ENCODE measurements at places on chromosomes 2 and 18.
A peak's percentile ranks its signal among the peaks of the same experiment; 100 is the strongest.

DNA sequence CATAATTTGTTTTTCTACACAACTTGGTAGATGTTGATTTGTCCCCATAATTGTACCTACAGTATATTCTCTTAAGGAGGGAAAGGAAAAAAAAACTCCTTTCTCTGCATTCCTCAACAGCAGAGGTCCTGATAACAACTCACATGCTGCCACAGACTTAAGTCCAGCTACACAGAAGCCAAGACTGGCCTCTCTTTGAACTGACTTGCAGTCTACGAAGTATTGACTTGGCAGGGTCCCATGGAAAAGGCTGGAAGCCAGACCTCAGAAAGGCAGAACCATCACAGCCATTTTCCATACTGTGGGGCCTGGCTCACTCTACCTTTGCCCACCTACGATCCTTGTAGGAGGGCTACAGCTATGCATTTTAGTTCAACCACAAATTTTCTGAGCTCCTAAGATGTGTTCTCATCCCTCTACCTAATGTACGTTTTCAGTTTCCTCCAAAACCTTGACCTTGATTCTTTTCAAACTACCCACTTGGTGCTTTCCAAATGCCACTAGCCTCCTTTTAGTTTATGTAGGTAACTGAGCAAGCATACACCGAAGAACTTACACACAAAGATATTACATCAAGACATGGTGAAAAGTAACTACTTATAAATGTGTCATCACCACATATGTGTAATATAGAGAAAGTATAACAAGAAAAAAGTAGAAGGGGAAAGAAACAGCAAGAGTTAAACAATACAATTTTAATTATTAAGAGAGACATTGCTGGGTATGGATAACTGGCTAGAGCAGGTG, 12.2 kb downstream of the LONRF2 start:
- no peak for DNase-seq

- no peak for DNase-seq
These were observed 7.3 kb downstream of the CLHC1 start for GRCh38 chr2:55224761-55225261.

- DNase-seq = no peak
These were observed 174.4 kb downstream of the SEPTIN10 start for GRCh38 chr2:109439390-109439786.

GRCh38 chr2:160349306-160349705, 144.3 kb downstream of the RBMS1 start:
- DNase-seq = no peak

DNA sequence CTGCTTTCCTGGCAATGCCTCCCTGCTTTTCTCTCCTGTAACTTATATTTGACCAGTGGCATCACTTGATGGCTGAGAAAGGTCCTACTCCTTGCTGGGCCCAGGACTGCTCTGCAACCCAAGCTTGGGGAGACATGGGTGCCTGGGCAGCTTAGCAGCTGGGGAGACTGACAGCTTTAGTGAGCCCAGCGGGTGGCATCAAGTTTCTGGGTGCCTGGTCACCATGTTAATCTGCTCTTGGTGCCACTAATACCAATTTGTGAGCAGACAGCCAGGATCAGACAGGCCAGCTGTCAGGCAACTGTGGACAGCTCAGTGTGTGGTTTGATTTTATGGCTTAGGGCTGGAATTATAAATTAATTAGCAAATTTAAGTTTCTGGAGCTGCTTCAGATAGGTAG, 144.8 kb upstream of the GLI2 start:
- no peak for DNase-seq

DNA sequence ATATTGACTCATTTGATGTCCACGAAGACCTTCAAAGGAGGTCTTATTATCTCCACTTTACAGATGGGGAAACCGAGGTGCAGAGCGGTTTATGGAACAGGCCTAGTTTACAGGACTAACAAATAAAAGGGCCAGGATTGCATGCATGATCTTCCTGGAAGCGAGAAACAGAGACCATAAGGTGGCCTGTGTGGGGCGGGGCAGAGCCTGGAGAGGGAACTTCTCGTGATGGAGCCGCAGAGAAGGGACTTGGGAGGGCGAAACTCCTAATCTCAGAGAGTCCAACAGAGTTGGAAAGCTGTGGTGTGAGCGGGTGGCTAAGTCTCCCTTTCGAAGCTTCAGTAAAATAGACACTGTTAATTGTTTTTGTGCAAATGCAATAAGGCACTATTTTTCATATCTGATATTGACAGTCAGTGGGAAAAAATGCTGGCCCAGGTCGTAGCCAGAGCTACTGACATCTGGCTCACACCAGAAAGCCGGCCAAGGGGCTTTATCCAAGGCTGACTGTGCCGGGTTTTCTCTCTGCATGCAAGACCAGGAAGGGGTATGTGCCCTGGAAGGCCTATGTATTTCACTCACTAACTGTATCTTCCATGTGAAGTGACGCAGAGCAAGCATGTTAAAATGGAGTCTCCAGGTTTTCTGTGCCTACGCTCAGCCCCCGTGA, 4.5 kb downstream of the INPP5D start:
- DNase-seq = no peak

DNA sequence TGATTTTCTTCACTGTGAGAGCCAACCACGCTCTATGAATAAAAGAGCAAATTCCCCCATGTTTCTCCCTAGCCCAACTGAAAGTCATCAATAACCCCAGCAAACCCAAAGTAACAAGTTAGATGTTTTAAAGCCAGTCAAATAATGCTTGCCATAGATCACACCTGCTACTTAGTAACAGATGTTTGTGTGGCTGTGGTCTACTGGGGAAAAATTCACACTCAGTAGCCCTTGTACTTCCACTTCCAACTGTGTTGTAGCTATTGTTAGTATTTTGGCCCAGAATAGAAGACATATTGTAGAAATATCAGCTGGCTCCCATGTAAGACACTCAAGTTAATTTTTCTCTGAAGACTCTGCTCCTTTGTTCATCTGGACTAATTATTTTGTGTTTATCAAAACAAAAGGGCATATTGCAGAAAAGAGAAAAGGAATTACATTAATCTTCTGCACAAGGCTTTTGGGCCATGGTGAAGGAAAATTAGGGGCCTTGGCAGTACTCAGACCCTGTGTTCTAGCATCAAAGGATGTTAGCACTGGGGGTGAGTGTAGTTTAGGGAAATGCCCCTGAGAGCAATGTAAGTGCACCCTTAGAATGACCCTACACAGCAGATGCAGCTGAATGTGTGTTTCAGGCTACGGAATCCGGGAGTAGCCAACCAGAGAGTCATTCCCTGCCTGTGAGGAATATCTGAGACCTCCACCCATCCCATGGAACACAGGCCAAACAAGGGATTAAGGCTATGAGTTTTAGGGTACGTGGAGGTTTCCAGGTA, 521.9 kb downstream of the EPHA4 start:
- no peak for DNase-seq

- DNase-seq = no peak
These were observed 963 bp downstream of the ERFE start for GRCh38 chr2:238159661-238160205.

DNA sequence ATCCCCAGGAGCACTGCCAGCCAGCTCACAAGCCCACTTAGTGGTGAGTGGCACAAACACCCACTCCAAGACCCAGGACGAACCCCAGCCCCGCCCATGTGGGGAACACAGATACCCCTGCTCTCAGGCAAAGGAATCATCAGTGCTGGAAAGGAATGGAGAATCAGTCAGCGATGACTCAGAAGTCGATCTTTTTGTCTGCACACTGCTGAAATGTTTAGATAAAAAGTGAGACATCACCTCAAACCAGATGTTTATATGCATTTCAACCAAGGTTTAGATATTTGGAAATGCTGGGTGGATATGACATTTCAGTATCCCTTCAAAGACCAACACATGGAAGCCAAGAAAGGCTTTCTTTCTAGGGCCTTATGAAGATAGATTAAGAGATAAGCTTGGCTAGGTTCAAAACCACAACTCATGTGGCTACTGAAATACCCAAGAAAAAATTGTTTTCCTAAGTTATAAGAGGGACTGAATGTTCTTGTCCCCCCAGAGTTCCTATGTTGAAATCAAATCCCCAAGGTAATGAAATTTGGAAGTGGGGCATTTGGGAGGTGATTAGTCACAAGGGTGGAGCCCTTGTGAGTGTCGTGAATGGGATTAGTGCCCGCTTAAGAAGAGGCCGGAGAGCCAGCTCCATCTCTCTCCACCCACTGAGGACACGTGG, 43.7 kb downstream of the POU3F3 start:
- DNase-seq = no peak

DNA sequence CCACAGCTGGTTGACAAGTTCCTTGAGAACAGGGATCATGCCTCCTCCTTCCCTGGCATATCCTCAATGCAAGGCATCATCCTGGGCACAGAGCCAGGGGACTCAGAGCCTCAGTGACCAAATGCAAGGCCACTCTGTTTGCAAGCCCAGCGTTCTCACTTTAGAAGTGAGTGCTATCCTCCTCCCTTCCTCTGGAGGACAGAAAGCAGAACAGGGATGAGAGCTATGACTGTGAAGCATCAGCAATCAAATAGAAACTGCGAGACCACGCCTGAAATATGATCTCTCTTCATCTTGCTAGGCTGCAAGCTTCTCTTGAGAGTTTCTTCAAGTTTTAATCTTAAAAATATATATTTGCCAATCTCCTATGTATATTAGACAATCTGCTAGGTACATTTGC, 119.8 kb downstream of the LRATD1 start:
- DNase-seq = no peak

DNA sequence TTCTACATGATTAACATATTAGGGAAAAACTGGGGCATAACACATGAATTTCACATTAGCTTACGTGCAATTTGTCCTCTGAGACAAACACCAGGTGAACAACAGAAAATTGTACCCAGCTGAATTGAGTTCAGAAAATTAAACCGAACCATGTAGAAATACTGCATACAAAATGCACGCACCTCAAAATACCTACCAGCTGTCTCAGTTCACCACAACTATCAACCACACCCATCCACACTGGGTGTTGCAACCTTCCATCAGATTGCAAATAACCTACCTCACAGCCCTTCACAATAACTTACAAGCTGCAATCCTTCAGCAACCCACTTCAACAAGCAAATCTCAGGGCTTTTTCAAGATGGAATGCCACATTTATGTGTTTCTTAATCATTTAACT, 55.9 kb downstream of the UNC50 start:
- DNase-seq = no peak

DNA sequence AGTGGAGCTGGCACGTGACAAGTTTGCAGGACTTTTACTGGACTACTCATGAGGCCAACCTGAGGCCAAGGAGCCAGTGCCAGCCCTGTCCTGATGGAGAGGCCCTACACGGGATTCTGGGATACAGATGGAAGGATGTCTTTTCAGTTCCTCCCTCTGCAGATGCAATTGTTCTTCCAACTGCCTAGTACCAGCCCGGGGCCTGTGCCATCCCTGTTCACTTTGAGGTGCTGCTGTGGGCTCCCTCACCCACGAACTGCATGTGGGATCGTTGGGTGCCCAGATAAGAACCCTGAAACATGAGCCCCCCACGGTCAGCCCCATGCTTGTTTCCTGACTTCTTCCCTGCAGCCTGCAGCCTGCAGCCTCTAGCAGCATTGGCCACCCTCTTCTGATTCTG, 25.3 kb upstream of the LAPTM4A start:
- no peak for DNase-seq

GRCh38 chr2:165440367-165440766, 29.1 kb upstream of the CSRNP3 start:
- DNase-seq = peak; percentile 5

DNA sequence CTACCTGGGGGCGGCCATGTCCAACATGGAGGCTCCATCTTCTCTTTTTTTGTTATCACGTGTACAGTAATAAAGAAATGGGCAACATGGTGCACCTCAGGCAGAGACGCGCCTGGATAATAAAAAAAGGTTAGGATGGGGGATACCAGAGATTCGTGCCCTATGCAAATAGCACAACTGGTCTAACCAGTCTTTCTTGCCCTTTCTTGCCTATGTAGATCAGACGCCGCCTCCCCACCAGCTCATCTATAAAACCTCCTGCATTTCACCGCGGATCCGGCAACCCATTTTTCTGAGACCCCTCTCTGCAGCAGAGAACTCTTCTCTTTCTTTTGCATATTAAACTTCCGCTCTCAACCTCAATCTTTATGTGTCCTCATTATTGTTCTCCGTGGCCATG, 68.7 kb downstream of the MYL12B start:
- no peak for DNase-seq

DNA sequence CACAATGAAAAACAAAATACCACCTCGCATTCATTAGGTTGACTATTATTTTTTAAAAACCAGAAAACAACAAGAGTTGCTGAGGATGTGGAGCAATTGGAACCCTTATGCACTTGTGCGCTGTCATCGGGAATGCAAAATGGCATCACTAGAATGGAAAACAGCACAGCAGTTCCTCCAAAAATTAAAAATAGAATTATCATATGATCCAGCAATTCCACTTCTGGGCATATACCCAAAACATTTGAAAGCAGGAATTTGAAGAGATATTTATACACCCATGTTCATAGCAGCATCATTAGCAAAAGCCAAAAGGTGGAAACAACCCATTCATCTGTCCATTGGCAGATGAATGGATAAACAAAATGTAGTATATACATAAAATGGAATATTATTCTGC, 11.9 kb upstream of the NMUR1 start:
- DNase-seq = no peak

DNA sequence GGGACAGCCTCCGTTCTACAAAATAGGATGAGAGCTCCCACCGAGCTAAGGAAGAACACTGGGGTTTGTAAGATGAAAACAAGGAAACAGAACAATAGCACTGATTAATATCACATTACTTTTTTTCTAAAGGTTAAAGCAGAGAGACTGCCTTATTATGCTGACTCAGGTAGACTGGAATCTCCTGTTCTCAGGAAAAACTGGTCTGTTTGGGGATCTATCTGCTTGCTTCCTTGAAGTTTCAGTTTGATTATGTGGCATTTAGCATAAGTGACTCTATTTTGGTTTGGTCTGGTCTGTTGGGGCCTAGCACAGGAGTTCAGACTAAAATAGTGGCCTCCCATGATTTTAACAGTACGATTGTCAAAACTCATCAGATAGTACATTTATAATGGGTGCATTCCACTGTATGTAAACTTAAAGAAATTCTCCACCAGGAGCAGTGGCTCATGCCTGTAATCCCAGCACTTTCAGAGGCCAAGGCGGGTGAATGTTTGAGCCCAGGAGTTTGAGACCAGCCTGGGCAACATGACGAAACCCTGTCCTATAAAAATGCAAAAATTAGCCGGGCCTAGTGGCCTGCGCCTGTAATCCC, 64.1 kb upstream of the NDUFV2 start:
- no peak for DNase-seq

DNA sequence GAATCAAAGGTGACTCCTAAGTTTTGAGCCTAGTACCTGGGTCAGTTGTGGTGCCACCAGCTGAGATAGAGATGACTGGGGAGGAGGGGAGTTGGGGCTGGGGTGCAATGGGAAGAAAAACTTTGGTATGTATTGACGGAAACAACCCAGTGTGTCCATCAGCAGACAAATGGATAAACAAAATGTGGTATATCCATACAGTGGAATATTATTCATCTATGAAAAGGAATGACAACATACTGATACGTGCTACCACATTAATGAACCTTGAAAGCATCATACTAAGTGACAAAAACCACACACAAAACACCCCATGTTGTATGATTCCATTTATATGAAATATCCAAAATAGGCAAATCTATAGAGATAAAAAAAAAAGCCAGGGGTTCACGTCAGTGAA, 41.1 kb upstream of the GPR155 start:
- DNase-seq = no peak

All from AG04449 (cell line).